ENCODE measurements at places on chromosomes 11 and 22.

DNA sequence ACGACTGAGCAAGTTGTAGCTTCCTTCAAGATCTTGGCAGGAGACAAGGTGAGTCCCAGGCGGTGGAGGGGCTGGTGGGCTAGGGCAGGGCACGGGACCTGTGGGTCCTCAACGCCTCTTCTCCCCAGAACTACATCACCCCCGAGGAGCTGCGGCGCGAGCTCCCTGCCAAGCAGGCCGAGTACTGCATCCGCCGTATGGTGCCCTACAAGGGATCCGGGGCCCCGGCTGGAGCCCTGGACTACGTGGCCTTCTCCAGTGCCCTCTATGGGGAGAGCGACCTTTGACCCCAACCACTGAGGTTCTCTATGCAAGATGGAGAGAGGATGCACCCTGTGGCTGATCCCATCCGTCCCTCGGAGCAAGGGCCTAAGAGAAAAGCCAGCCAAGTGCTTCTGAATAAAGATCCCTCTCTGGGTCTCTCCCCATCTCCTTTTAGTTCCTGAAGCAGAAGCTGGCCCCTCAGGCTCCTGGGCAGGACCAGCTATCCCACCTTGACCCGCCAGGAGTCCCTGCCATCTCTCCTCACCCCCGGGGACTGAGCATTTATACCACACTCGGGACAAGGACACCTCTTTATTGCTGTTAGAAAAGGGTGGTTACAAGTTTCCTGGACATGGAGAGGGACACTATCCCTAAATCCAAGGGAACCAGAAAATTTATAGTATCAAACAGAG lies 5.4 kb downstream of the CTSF start:
- DNase-seq = no peak

DNA sequence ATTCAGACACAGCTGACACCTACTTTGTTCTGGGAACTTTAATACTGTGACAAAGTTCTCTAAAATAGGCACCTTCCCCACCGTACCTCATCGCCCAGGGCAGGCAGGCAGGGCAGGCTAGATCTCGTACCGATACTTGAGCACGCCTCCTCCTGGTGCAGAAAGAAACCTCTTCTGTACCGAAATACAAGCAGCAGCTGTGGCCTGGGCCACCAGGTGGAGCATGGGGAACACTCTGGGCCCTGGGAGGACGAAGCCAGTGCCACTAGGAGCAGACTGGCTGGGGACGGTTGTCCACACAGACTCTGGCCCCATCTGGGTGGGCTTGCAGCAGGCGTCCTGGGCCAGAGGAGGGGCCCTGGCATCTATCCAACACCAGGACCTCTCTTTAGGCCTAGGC lies 12.8 kb downstream of the PMM1 start:
- peak; percentile 7 for DNase-seq

DNA sequence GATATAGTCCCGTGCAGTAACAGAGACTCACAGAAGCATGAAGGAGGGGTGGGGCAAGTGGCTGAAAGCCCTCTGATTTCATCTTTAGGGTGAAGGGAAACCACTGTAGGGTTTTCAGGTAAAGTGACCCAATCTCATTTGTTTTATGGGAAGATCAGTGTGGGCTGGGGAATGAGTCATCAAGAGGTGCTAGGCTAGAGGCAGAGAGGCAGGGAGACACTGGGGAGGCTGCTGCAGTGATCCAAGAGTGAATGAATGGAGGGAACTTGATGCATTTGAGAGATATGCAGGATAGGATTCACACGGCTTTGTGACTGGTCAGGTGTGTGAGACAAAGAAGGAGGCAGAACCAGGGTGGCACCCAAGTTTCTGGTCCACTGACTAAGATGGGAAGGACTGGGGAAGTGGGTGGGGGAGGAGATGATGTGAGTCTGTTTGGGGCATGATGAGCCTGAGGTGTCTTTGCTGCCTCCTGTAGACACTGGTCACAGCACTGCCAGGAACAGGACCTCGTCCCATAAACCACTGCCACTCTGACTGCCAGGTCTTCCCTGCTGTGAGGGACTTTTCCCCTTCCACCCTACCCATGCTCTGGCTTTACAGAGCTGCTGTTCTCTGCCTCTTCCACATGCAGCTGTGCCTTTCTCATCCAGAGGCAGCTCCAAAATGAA lies 239.0 kb downstream of the TENM4 start:
- no peak for DNase-seq

- no peak for DNase-seq
Observed at GRCh38 chr11:77752516-77752915, 68.0 kb downstream of the RSF1 start.

DNA sequence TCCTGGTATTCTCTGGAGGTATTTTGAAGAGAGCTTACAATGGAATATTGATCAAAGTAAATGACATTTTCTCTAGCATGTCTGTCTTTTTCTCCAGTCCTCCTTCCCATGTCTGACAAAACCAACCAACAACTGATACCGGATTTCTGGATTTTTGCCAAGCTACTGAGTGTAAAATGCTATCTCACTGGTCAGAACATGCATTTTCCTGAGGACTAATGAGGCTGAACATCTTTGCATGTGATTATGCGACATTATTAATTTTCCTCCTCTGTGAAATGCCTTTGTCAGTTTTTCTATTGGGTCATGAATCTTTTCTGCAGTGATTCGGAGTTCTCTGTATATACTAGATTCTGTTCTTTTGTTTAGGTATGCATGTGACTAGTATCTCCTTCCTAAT lies 51.4 kb downstream of the CDON start:
- no peak for DNase-seq
